ENCODE measurements at places on chromosomes 6 and 20.

DNA sequence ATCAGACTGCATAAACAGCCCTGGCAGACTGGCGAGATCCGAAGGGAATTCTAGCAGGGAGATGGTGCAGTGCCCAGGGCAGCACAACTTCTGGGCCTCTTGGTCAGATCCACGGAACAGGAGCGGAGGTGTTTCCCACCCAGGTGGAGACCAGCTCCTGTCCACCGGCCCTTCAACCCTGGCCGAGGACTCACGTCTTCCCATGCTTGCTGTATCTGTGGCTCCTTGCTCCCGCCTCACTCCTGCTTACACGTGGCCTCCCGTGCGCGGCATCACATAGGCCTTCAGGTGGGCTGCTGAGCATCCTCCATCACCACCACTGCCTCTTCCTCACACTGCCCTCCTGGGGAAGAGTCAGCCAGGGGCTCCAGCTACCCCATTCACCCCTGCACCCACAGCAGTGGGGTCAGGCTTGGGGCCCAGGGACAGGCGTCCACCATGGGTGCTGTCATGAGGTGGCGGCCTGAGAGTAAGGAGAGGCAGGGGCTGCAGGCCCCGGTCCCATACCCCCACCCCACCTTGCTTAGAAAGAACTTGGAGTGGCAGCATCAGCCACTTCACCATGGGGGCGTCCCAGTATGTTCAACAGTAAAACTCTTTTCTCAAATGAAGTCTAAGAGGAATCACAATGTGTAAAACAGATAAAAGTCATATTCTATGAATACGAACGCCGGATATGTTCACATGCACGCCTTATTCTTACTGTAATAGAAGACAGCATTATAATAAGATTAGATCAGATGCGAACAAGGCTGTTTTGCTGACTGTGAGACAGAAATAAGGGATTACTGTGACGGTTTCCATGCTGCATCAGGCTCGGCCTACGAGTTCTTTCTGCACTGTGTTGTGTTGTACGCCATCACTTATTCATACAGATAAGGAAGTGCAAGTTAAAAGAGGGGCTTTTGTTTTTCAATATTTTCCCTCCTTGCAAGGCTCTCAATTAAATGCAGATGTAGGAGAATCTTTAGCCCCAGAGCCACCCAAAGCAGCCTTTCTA, 165.4 kb downstream of the GRM4 start:
- DNase-seq: no peak

- peak; percentile 93 for DNase-seq
These were observed at the start of gene CNKSR3 for GRCh38 chr6:154510144-154510905. TSS of gene CNKSR3 (minus strand) at chr6:154510685. CDS start at chr6:154510114, 571 bp downstream.

DNA sequence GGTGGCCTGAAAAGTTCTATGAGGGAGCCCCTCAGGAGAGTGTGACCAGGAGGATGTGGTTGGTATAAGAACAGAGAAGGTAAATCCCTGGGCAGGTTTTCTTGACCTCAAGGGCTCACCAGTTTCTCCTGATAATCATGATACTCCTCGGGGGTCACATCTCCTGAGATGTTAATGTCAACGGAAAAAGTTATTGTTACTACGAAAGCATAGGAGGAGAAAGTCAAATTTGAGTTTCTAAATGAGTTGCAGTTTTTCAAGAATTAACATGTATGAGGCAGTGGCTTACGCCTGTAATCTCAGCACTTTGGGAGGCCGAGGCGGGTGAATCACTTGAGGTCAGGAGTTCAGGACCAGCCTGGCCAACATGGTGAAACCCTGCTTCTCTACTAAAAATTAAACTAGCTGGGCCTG, 23.4 kb downstream of the MGME1 start:
- DNase-seq: no peak

DNA sequence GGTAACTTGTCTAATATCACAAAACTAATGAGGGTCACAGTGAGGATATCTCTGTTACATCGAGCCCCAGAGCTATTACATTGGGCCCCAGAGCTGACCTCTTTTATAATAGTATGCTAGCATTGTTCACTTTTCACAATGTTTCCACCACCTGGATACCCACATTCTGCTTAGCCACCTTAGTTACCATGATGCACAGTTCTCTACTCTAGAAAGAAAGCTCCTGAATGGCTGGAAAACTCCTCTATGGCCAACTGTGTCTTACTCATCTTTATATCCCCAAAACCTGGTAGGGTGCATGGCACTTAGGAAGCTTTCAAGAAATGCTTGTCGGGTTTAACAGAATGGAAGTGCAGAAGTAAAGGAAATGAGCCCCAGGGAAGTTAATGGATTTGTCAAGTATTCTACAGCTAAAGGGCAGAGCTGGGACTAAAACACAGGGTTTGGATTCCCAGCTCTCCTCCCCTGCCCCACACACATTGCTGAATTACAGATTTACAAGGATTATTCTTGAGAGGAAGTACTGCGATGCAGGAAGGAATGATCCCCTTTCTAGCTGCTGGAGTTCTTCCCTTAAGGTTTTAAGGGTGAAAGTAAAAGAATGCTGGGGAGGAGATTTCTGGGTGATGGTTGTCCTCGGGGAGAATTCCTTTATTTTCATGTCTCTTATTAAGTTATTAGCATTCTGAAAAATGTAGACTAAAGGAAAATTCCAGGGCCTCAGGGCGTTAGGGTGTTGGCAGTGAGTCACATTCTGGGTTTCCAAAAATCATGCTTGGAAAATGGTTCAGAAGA, 16.1 kb upstream of the HINT3 start:
- no peak for DNase-seq

DNA sequence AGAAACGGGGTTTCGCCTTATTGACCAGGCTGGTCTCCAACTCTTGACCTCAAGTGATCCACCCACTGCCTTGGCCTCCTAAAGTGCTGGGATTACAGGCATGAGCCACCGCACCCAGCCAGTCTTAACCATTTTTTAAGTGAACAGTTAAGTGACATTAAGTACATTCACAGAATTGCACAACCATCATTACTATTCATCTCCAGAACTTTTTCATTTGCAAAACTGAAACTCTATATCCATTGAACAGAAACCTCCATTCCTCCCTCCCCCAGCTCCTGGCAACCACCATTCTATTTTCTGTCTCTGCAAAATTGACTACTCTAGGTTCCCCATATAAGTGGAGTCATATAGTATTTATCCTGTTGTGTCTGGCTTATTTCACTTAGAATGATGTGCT, 59.7 kb downstream of the PLCB4 start:
- DNase-seq: no peak

All from urinary bladder (tissue), 4 donors.